ENCODE measurements at places on chromosomes 12 and 14.

GRCh38 chr12:131894981-131895639 lies 688 bp downstream of the ULK1 start:
- DNase-seq: no peak

DNA sequence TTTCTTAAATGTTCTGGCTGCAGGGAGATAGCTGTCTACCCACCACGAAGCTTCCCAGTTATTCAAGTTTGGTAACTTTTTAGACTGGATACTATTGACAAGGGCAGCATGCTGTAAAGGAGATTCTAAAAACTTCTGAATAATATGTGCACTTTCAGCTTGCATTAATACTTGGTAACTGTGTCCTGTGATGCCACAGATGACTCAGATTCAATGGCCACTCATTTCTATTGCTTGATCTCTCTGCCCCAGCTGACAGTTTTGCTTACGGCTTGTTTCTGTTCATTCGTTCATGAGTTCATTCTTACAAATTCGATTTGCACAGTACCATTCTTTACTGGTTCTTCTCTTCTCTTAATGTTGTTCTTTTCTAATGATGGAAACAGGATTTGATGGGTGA lies 142.8 kb downstream of the PELI2 start:
- DNase-seq: no peak

DNA sequence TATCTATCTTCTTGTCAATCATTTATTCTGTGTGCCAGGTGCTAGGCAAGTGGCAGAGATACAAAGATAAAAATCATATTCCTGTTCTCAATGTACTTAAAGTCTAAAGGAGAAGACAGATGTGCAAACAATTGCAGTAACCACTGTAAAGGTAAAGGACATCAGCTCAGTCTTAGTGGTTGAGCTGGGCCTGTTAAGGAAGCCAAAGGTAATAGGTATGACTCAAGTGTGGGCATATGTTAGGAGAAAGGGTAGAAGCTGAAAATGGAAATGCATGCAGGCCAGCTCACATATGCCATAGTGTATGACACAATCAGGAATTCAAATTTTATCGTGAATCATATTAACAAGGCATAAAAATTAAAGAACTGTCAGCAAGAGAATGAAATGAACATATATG lies 49.8 kb downstream of the FAR2 start:
- DNase-seq: no peak

- no peak for DNase-seq
Measured at GRCh38 chr12:105854071-105854470, 284.7 kb downstream of the NUAK1 start.

GRCh38 chr12:12449533-12450025 lies 92.7 kb downstream of the BORCS5 start:
- no peak for DNase-seq

- no peak for DNase-seq
Measured at GRCh38 chr14:101950100-101950499, 14.3 kb upstream of the DYNC1H1 start.

DNA sequence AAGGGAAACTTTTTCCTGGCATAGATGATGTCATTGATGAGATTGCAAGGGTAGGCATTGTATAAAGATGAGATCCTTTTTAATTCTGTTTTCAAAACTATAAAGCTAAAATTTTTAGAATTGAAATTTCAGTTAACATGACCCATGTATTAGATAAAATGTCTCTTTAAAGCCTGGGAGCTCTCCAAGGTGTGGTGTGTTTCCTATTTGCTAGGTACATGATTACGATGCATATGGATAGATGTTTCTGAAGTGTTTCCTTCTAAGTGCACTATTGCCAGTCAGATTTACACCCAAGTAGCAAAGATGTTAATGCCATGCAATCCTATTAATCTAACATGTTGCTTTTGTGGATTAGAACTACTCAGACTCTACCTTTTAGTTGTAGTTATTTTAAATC lies 834.7 kb downstream of the DIO2 start:
- no peak for DNase-seq

- no peak for DNase-seq
Measured at GRCh38 chr12:113818833-113819232, 147.3 kb downstream of the RBM19 start.

GRCh38 chr12:117151403-117152031 lies 38.8 kb downstream of the FBXO21 start:
- no peak for DNase-seq

DNA sequence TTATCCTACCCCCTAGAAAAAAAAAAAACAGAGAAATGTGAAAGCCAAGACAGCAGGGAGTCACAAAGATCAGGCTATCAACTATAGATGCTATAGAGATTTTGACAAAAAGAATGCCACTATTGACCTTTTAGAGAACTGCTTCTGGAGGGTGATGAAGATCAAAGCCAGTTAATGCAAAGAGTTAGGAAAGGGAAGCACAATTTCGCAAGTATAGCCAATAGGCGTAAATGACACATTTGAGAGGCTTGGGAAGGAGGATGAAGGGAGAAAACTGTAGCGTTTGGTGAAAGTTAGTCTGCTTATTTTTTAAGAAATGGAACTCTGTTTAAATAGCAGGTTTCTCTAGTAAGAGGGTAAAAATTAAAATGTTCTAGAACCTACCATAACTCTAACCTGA lies 190.7 kb downstream of the DUSP6 start:
- DNase-seq: no peak
